ENCODE measurements at places on chromosomes 7 and 10. TPM values are rescaled to one million over a fixed set of nuclear protein-coding genes. Genes with fewer than 3 reads are reported as not detected.

Gene C10orf67
- 0.25 TPM for total RNA-seq

Gene NAT16
- total RNA-seq = 2.2 TPM

Gene NODAL
- total RNA-seq = 2.0 TPM

Gene CALHM1
- total RNA-seq = not detected

Gene TUBB8
- total RNA-seq = not detected

Data from temporal lobe (tissue), 4 donors.